GM23338 (cell line): ENCODE measurements at places on chromosomes 6 and 20. TPM values are rescaled to one million over a fixed set of nuclear protein-coding genes. Genes with fewer than 3 reads are reported as not detected.

DNA sequence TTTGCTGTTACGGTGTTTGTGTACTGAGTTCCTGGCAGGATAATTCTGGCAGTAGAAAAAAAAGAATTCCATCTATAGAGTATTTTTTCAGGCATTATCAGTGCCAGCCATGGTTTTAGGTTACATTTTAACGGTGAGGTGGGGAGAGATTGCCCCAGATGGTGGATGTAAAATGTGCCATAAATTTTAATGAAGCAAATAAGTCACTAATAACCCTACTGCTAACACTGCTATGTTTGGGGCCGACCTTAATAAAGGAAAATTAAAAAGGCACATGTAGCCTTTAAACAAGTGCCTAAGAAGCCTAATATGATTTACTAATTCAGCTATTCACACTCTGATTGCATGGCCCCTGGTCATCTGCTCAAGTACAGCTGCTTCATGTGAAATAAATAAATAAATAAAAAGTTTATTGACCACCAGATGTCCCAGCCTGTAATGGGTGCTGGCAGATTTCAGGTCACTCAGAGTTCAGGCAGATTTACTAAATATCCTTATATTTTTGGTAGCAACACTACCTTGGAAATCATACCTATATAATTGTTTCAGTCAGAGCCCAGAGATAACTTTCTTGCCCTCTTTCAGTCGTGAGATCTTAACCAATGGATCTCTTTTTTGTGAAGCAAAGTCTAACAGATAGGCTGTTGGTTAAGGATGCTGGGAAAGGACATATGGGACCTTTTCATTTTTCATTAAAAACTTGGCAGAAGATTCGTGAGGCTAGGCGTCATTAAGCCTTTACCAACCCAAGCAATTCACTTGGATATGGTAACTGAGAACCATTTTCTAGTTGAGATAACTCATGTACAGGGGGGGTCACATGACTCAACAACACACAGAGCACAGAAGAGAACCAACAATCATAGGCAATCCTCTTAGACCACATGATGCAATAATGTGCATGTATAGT is 495.0 kb upstream of the NRSN1 start:
- no peak overlapping the region for H3K4me3 ChIP-seq
- no peaks in the 10 kb centered on the region for H3K4me1 ChIP-seq
- no peaks in the 10 kb centered on the region for H3K27me3 ChIP-seq
- H3K36me3 ChIP-seq = no peaks in the 10 kb centered on the region

- no peaks in the 10 kb centered on the region for H3K27me3 ChIP-seq
- no peak for DNase-seq
- H3K36me3 ChIP-seq = no peaks in the 10 kb centered on the region
- H3K27ac ChIP-seq = no peak overlapping the region
- no peaks in the 10 kb centered on the region for H3K4me1 ChIP-seq
These were observed 93.8 kb upstream of the MARCKS start for GRCh38 chr6:113763311-113763766.

- DNase-seq = no peak
- peaks cover 50% of the 10 kb centered on the region for H3K4me1 ChIP-seq
- H3K27ac ChIP-seq = peak overlapping the region; percentile 1; the same call in 1 of the 2 replicates
- no peaks in the 10 kb centered on the region for H3K36me3 ChIP-seq
- H3K27me3 ChIP-seq = no peaks in the 10 kb centered on the region
These were observed 159.8 kb upstream of the SALL4 start for GRCh38 chr20:51961964-51962761.

The SCGN gene
- total RNA-seq = not detected in 2 replicates

The HRH3 gene
- 2.9 and 5.2 TPM in 2 replicates for total RNA-seq

DNA sequence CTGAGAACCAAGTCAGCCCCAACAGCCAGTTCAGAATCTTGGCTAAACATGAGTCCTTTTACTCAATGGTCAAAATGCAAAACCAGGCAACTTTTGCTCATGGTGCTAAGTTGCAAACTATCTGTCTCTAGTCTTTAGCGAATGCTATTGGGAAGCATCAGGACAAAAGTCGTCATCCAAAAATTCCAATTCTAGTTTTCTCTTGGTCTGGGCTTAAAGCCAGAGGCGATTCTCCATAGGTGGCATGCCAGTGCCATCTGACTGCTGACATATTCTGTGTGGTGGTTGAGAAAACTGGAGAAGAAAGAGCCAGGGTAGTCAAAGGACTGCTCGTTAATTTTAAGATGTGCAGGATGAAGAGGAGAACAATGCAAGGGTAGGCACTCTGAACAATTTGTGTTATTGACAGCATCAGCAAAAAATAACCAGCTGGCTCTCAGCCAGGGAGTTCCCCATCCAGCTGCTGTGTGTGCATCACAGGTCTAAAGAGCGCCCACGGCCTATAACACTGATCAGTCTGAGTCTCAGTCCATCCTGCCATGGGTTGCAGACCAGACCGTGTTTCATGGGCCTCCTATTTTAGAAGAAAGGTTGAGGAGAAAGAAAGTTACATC is 313.6 kb downstream of the ALDH8A1 start:
- H3K27ac ChIP-seq = no peak overlapping the region
- no peak overlapping the region for H3K4me3 ChIP-seq
- peaks cover 12% of the 10 kb centered on the region; the same call in 1 of the 2 replicates for H3K4me1 ChIP-seq
- no peaks in the 10 kb centered on the region for H3K36me3 ChIP-seq
- no peaks in the 10 kb centered on the region for H3K27me3 ChIP-seq

GRCh38 chr6:133179481-133179880 is 61.7 kb upstream of the EYA4 start:
- H3K36me3 ChIP-seq = no peaks in the 10 kb centered on the region
- H3K4me1 ChIP-seq = no peaks in the 10 kb centered on the region
- no peak for DNase-seq
- H3K27me3 ChIP-seq = no peaks in the 10 kb centered on the region

The SLC22A23 gene
- 38.3 TPM in 2 replicates for total RNA-seq

GRCh38 chr6:168221000-168221399 is 98.6 kb downstream of the DACT2 start:
- no peaks in the 10 kb centered on the region for H3K36me3 ChIP-seq
- H3K27ac ChIP-seq = no peak overlapping the region
- H3K4me3 ChIP-seq = no peak overlapping the region
- H3K4me1 ChIP-seq = peaks cover 8% of the 10 kb centered on the region; the same call in 1 of the 2 replicates
- no peak for DNase-seq
- H3K27me3 ChIP-seq = no peaks in the 10 kb centered on the region

DNA sequence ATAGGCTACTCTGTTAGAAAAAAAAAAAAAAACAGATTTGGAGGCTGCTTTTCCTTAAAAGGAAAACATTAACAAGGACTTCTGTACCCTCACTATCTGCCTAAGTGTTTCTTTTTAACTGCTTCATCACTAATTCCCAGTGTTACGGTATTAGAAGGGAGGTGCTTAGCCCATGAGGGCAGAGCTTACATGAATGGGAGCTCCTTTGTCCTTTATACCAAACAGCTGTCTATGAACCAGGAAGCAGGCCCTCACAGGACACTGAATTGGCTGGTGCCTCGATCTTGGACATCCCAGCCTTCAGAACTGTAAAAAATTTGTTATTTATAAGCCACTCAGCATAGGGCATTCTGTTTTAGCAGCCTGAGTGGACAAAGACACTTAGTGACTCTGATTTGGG is 215.6 kb upstream of the NRSN1 start:
- DNase-seq = no peak
- H3K4me1 ChIP-seq = peaks cover 6% of the 10 kb centered on the region; the same call in 1 of the 2 replicates
- no peaks in the 10 kb centered on the region for H3K36me3 ChIP-seq
- H3K4me3 ChIP-seq = no peak overlapping the region

DNA sequence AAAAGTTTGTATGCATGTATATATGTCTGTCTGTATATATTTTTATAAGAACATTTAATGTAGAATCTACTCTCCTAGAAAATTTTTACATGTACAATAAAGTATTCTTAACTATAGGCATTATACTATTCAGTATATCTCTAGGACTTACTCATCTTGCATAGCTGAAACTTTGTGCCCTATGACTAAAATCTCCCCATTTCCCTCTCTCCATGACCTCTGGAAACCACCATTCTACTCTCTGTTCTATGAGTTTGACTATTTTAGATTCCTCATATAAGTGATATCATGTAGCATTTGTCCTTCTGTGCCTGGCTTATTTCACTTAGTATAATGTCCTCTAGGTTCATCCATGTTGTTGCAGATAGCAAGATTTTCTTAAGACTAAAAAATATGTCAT is 205.1 kb upstream of the SMLR1 start:
- no peak overlapping the region for H3K4me3 ChIP-seq
- H3K36me3 ChIP-seq = no peaks in the 10 kb centered on the region
- peaks cover 4% of the 10 kb centered on the region; the same call in 1 of the 2 replicates for H3K4me1 ChIP-seq
- DNase-seq = no peak
- no peaks in the 10 kb centered on the region for H3K27me3 ChIP-seq
